ENCODE measurements at places on chromosomes 1 and 21.

GRCh38 chr1:203086992-203087763 is 1.4 kb upstream of the MYOG start:
- no peak for DNase-seq

- DNase-seq: no peak
These were observed 125 bp downstream of the ATP5PF start for GRCh38 chr21:25734654-25734903.

DNA sequence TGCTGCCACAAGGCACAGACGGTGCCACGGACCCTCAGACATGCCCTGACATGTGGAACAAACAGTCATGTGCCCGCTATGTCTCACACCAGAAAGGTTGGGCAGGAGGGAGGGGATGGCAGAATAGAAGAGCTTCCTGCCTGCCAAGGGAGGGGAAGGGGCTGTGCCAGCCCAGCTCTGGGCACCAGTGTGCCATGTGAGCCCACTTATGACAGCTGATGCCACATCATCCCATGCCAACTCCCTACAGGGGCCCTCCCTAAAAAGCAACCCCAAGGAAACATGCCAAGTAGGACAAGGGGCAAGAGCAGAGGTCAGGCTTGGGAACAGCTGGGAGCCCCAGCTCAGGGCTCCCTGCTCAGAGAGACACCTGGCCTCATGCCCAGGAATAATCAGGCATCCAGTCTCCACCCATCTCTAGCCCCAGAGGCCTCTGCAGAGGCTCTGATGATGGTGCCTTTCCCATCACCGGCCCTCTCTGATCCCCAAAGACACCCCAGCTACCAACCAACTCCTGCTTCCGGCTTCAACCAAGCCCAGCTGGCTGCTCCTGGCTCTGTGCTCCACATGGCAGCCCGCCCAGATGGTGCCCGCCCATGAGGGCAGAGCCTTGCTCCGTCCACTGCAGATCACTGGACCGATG is 10.3 kb downstream of the ADGRB2 start:
- peak; percentile 93 for DNase-seq

DNA sequence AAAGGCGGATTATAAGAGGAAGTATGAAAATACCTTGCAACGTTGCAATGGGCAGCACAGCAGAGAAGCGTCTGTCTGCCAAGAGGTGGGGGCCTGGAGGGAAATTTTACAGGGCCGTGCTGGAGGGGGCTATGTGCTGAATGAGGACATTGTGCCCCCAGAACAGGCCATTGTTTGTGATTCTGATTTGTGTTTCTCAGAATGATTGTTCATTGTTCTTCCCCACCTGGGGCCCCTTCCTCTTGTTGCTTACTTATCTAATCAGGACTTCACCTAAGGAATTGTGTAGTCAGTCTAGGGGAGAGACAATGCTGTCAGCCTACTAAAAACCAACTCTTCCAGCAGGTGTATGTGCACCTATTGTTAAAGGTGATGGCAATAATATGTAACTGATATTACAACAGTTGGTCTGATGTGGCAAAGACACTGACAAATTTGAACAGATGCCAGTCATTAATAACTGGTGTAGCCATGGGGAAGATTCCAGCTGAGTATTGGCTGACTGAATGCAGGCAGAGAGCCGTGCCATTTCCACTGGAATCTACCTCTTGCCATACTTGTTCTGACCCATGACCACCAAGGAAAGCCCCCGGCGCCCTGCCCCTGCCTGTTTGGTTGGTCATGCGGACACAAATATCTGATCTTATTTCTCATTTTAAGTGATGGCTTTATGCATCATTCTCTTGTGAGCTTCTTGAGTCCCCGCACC is 45.2 kb upstream of the PSEN2 start:
- peak; percentile 23 for DNase-seq

- DNase-seq: no peak
These were observed 60.1 kb upstream of the PTGS2 start for GRCh38 chr1:186740324-186740723.

DNA sequence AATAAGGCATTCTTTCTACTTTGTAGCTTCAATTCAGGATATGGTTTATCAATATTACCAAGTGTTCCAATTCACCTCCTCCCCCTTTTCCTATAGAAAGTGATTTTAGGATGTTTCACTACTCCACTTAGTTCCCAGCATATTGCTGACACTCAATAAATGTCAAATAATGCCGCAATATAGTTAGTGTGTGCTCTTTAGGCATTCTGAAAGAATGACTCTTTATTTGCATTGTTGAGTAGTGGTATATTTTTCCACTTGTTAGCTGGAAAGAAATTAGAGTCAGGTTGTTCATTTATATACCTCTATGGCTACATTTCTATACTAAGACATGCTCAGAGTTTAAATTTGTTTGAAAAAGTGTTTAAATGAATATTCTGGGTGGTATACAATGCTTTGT is 154.6 kb upstream of the C1orf105 start:
- DNase-seq: no peak

DNA sequence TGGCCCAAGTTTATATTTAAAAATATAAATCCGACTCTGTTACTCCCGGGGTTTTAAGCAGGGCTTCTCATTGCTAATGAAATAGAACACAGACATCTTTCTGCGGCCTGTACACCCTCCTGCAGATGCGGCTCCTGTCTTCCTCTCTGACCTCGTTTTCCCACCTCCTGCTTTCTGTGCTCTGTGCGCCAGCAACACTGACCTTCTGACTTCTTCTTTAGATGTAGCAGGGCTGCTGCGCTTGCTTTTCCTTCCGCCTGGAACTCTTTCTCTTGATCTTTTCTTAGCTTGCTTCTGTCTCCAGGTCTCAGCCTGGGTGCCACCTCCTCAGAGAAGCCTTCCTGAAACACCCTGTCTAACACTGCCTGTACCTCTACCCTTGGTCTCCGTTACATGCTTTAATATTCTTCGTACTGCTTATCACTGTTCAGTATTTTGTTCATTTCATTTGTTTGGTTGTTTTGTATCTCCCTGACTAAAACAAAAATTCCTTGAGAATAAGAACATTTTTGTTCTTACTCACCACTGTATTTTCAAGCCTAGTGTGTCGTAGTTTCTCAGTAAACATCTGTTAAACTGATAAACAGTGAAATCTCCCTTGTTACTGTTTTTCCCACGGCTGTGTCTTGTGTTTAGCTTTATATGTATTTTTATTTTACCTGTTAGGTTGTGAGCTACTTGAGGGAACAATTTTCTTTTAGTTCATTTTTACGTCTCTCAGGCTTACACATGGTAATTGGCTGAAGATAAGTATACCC is 79.0 kb downstream of the ST3GAL3 start:
- DNase-seq: no peak

DNA sequence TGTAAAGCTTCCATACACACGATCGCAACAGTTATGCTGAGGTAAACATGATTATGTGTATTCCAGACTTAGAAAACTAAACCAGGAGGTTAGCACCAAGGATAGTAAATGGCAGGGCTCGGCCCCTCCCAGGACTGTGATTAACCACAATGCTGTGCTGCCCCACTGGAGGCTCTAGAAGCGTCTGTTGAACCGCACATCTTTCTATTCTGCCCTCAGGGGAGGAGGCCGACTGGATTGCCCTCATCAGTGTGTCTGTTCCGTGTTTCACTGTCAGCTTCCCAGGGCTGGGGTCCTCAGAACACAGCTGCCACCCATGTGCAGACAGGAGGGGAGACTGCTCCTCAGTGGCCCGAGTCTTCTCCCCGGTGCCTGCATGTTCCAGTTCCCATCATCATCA is 12.8 kb upstream of the ASCL5 start:
- no peak for DNase-seq

- DNase-seq: no peak
These were observed 22.1 kb upstream of the ATF3 start for GRCh38 chr1:212586206-212587015.

GRCh38 chr1:28028873-28029654 is 59.3 kb downstream of the EYA3 start:
- no peak for DNase-seq

- no peak for DNase-seq
These were observed 286.3 kb upstream of the C1orf105 start for GRCh38 chr1:172134087-172134731.

DNA sequence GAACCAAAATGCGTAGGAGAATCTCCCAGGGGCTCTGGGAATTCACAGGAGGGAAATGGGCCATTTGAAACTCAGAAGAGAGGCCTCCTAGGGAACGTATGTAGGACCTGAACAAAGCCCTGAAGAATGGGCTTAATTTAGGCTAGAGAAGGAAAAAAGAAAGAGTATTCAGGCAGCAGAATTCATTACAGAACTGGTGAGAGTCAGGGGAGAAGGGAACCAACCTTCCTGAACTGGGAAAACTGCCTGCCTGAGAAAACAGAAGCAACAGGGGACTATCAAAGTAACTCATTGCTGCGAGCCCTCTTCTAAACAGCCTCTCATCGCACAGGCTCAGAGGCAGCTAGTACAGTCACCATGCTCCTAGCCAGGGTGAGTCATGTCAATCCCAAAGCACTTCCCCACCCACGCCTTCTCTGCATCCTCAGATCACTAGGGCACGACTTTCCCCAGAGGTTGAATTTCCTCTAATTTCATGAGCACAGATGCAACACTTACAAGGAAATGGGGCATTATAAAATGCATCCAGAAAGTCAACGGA is 98.1 kb downstream of the ADSS2 start:
- no peak for DNase-seq

GRCh38 chr1:167561753-167562152 is 8.2 kb upstream of the CREG1 start:
- no peak for DNase-seq

- no peak for DNase-seq
These were observed 51.6 kb upstream of the HAO2 start for GRCh38 chr1:119316870-119317416.

DNA sequence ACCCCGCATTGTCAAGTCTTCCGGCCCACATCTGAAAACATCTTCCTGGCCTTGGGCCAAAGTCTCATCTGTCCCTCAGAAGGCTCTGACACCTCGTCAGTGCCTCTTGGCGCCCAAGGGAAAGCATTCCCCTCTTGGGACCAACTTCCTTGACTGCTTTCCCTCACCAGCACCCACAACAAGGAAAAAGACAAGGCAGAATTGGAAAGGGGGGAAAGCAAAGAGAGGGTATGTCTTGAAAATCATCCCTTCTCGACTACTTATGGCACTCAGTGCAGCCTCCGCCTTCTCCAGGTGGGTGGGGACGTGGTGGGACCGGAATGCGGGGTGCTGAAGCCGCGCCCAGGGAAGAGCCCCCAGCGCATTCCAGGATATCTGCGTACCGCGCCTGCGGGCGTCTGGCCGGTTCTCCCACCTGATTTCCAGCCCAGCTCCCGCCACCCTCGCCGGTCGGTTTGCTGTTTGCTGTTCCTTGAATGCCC is 554 bp upstream of the SLC39A1 start:
- peak; percentile 30 for DNase-seq

- DNase-seq: no peak
These were observed 38.9 kb downstream of the YY1AP1 start for GRCh38 chr1:155649676-155650075.

GRCh38 chr1:54927472-54928240 is 40.7 kb upstream of the DHCR24 start:
- DNase-seq: no peak

DNA sequence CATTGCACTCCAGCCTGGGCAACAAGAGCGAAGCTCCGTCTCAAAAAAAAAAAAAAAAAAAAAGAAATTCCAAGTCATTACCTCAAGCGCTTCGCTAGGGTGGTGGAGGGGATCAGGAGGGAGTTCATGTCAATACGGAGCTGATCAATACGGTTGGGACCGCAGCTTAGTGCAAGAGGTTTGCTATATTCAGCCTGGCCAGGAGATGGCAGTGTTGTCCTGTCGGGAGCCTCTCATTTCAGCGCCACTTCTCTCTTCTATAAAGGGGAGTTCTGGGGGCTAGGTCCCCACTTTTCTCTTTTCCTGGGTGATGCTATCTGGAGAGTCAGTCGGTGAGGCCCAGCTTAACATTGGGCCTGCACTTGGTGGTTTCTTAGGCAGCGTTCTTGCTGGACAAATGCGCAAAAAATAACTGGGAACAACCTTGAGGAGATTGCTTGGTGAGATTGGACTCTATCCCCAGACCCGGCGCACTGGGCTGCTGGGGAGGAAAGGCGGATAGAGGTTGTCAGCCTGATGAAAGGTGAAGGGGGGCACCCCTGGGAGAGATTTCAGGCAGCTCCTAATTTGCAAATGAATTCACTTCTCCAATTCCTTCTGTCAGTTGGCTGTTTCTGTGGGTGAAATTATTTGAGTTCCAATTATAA is 40.4 kb downstream of the KIAA0040 start:
- DNase-seq: peak; percentile 55

DNA sequence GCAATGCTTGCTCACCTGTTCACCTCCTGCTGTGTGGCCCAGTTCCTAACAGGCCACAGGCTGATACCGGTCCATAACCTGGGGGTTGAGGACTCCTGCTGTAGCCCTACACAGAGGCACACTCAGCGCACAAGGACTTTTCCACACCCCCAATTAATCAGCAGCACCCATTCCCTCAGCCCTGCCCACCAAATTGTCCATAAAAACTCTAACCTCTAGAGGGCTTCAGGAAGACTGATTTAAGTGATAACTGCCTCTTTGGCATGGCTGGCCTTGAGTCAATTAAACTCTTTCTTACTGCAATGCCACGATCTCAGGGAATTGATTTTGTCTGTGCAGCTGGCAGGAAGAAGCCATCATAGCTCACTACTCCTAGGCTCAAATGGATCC is 71.3 kb upstream of the MUTYH start:
- DNase-seq: peak; percentile 35

- no peak for DNase-seq
These were observed 55.9 kb downstream of the MT1HL1 start for GRCh38 chr1:236948381-236948780.

GRCh38 chr1:111571987-111572386 is 47.6 kb upstream of the RAP1A start:
- no peak for DNase-seq

- no peak for DNase-seq
These were observed 3.4 kb downstream of the KDM4A start for GRCh38 chr1:43653339-43653738.

- DNase-seq: no peak
These were observed 197.4 kb downstream of the LTN1 start for GRCh38 chr21:28795251-28795650.

GRCh38 chr1:40612345-40612831 is 53.1 kb downstream of the RIMS3 start:
- DNase-seq: peak; percentile 82

DNA sequence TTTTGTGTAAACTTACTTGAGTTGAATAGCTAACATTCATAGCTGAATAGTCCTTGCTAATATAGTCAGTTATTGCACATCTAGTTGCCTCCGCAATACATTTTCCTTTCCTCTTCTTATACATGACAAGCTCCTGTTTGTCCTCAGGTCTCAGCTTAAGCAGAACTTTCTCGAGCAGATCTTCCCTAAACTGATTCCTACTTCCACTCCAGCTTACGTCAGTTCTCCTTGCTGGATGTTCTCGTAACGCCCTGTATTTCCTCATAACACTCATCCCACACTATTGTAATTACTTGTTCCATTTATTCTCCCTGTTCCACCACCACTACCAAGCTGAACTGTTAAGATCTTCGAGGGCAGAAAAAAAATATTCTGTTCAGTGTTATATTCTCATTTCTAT is 15.1 kb upstream of the OMA1 start:
- no peak for DNase-seq

- DNase-seq: peak; percentile 88
These were observed 5.2 kb upstream of the VSIG8 start for GRCh38 chr1:159867664-159868026.
